CD4-positive, alpha-beta T cell treated with Interleukin-17A for 1 hour (primary cell): ENCODE measurements at places on chromosomes 2 and 18.

DNA sequence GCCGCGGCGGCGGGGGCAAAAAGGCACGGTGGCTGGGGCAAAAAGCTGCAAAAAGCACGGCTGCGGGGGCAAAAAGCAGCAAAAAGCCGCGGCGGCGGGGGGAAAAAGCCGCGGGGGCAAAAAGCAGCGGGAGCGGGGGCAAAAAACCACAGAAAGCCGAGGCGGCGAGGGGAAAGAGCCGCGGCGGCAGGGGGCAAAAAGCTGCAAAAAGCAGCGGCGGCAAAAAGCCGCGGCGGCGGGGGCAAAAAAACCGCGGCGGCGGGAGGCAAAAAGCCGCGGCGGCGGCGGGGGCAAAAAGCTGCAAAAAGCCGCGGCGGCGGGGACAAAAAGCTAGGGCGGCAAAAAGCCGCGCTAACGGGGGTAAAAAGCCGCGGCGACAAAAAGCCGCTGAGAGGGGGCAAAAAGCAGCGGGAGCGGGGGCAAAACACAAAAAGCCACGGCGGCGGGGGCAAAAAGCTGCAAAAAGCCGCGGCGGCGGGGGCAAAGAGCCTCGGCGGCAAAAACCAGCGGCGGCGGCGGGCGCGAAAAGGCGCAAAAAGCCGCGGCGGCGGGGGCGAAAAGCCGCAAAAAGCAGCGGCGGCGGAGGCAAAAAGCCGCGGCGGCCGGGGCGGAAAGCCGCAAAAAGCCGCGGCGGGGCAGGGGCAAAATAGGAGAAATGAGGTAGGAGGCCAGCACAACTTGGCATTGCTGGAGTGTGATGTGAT, 123.4 kb downstream of the ANKRD30BL start:
- no peak for DNase-seq

- no peak for DNase-seq
Measured at GRCh38 chr2:3914241-3914640, 210.9 kb downstream of the DCDC2C start.

DNA sequence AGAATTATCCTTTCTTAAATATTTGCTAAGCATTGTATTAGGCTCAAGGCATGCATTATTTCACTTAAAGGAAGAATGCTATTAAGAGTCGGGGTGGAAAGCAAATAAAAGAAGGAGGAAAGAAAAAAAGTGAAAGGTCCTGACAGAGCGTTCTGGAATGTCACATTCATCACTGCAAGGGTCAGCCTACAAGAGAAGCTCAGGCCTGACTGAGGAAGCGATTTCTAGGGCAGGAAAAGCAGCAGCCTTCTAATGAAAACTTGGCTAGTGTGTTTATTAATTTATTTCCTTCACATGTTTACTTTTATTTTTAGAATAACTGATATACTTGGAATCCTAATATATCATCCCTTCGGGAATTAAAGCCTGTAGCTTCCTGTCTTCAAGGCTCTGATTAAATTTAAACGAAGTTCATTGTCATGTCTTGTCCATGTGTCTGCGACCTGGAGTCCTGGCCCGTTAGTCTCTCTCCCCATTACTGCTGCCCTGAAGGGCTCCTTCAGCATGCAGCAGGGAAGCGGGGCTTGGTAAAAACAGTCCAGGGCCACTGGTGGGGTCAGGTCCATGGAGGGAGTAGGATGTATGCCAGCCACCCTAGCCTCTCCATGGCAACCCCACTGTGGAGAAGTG, 119.2 kb upstream of the CCDC68 start:
- DNase-seq: no peak

GRCh38 chr2:162025121-162025911, 48.7 kb downstream of the DPP4 start:
- no peak for DNase-seq

DNA sequence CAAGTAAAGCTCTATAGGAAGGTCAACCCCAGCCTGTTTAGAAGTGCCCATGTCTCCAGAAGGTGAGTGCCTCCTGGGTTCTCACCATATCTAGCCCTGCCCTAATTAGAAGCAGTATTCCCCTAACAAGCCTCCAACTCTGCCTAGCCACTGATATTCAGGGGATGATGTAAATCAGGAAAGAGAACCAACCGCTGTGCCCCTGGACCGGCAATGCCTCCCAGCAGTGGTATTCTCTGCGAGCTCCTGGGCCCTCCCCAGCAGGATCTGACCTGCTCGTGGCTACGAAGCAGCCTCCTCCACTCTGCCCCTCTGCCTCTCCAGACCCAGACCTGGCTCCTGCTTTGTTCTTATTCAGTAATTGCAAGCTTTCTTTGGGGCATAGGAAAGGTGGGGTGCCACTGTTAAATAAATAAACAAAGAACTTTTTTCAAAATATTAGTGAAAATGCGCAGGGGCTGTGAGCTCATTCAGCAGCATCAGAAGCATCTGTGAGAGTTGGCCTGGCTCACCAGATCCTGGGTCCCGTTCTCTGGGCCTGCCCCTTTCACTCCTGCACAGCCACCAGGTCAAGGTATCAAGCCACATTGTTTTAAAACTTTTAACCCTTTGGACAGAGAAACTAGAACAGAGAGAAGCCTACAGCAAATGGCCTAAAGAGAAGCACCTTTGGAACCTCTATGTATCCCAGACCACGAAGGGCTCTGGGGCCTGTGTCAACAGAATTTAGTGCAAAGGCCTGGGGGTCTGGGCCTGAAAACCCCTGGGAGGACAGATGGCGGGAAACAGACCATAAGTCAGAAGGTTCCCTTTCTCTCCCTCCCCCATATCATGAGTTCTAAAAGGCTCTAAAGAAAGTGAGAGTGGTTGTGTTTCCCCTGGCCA, 11.9 kb downstream of the MREG start:
- DNase-seq: no peak

GRCh38 chr2:198004921-198005829, 200.8 kb downstream of the PLCL1 start:
- DNase-seq: peak; percentile 43

- peak; percentile 10 for DNase-seq
Measured at GRCh38 chr2:200373231-200373630, 66.7 kb downstream of the SPATS2L start.

- DNase-seq: no peak
Measured at GRCh38 chr2:9235147-9236044, 28.8 kb downstream of the ASAP2 start.

GRCh38 chr2:102392942-102393341, 30.0 kb upstream of the IL18RAP start:
- DNase-seq: no peak

GRCh38 chr2:7915302-7916091, 766.4 kb upstream of the ID2 start:
- DNase-seq: no peak

DNA sequence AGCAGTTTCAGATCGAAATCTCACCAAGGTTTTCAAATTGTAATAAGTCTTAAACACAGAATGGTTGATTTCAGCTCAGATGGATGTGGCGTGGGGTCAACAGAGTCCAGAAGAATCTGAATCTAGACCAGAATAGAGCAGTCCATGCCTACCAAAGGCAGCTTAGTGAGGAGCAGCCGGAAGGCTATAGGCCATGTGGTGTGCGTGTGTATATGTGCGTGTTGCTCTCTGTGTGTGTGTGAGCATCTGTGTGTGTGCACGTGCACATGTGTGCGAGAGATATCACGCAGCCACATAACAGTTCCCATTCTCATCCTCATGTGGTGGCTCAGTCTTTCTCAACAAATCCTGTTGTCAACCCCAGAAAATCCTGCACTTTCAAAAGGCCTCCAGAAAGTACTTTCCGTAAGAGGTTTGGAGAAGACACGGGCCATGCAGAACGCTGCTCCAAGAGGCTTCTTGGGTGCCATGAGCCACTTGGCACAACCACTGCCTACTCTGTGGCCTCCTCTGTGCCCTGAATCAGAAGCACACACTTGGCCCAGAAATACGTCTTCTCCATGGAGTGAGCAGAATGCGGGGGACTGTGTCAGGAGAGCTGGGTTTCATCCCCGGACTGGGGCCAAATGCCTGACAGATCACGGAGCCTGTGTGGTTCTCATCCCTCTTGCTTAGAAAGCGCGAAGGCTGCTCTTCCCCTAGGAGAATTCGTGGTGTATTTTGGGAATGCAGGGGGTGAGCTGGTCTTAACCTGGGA, 67.3 kb downstream of the ACKR3 start:
- DNase-seq: no peak

- DNase-seq: no peak
Measured at GRCh38 chr2:69810550-69810949, 18.9 kb upstream of the GMCL1 start.

GRCh38 chr2:187232749-187233148, 215.3 kb downstream of the CALCRL start:
- DNase-seq: no peak

GRCh38 chr2:16506366-16506765, 159.3 kb downstream of the CYRIA start:
- no peak for DNase-seq

GRCh38 chr18:7248877-7249276, 18.0 kb downstream of the LRRC30 start:
- DNase-seq: no peak

DNA sequence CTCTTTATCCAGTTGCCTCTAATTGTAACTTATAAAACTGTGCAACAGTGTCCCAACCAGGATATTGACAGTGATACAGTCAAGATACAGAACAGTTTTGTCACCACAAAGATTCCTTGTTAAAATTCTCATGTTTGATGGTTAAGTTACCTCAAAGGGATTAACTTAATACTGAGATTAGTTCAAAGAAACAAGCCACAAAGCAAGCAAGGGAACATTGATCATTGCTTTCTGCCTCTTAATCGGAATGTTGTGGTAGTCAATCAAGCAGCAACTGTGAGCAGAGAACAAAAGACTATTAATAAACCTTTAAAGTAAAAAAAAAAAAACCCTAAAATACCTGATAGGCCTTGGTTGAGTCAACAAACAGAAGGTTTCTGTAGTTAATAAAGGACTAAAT, 352.3 kb downstream of the PARD3B start:
- DNase-seq: no peak

DNA sequence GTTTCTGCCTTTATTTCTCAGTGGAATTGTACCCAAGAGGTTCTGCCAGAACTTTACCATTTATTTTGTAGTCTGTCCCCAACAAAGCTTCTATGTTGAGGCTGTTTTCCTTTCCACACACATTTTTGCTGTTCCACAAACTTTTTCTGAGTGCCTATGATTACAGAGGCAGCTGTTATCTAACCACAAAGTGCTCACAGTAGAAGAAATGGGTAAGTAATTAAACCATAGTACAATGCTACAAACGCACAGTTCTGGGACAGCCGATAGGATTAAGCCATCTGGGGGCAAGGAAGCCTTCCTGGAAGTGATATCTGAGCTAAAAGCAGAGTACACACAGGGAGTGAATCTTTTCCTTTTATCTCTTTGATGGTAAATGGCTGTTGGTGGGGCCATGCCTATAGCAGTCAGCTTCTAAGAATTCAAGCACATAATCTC, 3.9 kb upstream of the MGAT4A start:
- peak; percentile 28 for DNase-seq

DNA sequence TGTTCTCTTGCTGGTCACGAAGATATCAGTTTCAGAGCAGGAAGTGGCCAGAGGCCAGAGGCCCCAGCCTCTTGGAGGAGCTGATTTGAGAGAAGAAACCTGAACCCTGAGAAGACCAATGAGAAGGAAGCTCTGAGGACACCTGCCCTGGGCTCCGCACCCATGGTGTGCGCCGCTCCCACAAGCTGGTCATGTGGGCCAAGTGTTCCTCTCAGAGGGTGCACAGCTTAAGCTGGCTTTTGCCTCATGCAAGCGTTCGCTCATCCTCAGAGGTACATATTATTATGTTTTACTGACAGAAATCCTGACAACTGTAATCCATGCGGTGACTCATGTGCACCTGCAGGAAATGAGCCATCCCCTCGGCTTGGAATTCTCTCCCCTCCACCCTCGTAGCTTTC, 316.1 kb upstream of the MYT1L start:
- DNase-seq: no peak

DNA sequence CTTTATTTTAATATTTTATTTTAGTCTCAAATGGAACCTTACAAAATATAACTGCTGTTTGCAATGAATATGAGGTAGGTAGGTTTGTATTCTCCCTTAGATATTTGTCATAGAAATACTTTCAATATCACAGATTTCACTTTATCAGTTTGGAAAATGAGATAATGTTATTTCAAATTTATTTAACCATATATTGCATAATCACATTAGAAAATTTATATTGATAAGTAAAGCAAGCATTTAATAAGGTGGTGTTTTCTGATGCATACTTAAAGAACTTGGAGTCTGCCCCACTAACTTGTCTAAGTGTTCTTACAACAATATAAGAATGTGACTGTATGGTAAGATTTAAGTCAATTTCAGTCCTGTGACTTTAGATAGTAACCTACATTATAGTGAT, 85.1 kb downstream of the UBE2E3 start:
- no peak for DNase-seq

- no peak for DNase-seq
Measured at GRCh38 chr2:647691-648231, 29.4 kb downstream of the TMEM18 start.

DNA sequence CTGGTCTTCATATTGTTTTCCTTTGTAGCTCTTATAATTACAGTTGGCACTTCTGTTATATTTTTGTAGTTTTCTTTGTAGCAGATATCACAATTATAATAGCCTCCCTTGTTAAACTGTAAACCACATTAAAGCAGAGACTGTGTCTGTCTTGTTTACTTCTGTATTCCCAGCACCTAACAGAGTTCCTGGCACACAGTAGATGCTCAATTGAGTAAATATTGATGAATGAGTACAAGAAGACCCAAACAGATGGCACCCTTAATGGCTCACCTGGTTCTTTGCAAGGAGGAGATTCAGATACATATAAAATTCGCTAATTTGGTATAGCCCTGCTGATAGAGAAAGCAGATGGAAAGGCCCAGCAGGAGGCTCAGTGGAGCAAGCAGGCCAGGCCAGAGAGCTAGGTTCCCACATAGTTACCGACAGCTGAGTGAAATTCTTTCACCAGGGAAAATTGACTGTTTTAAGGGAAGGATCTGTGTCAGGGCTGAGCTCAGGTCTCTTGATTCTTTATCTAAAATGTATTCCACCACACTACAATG, 120.1 kb downstream of the NUP35 start:
- no peak for DNase-seq

GRCh38 chr2:143251681-143252080, 122.5 kb downstream of the ARHGAP15 start:
- DNase-seq: no peak

DNA sequence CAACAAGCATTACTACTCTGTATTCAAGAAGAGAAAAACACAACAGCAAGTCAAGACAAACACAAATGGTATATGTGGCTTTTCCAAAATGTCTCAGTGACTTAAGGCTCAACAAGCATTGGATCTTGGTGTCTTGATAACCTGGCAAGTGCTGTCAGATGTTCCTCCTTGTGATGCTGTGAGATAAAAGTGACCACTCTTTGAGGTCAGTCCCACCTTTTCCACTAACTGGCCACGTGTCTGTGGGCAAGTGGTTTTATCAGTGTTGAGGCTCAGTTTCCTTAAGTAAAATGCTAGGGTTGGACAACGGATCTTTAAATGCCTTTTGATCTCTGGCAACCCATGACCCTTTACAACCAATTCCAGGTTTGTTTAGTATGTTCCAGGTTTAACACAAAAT, 98.7 kb downstream of the BCL2 start:
- no peak for DNase-seq

- DNase-seq: no peak
Measured at GRCh38 chr2:217279140-217279539, 419.3 kb upstream of the TNP1 start.

DNA sequence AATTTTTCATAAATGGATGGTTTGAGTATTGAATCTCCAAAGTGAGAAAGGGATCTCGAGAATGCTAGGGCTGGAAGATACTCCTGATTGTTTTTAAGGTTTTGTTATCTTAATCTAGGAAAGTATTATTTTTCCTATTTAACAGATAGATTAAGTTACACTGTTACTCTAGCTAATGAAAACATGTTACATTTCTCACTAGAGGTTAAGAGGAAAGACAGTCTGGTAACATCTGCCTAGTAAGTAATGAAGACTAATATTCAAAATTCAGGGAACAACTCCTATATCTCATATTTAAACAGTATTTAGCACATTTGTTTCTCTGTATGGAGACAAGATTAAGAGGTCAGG, 2.0 kb downstream of the GALNT3 start:
- no peak for DNase-seq
